ENCODE measurements at places on chromosomes 13 and 19.

DNA sequence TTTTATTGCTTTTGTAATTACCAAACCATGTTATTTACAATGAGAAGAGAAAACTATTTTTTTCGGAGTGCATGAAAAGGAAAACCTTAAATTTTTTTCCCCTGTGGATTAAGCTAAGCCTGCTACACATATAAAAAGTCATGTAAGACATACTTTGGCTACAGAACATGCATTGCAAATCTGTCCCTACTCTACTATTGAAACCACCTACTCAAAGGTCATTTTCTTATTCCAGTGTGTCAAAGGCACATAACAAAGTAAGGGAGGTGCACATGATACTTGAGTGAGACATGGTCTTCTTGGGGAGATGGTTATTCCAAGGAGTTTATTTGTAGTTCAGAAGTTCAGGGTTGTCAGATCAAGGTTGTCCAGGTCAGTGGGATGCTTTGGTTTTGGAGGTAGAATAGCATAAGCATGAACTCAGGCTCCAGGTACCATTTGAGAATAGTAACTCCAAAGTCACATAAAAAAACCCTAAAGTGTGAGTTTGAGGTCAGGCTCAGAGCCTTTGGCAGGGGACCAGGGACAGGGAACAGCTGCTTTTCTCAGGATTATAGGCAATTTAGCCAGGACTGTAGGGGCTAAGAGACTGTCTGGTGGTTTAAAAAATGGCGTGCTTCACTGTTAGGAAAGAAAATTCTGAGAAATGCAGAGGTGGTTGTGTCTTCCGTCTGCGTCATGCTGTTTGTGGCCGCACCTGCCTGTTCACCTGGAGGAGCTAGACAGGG, 15.4 kb downstream of the FARP1 start:
- no peak for DNase-seq

DNA sequence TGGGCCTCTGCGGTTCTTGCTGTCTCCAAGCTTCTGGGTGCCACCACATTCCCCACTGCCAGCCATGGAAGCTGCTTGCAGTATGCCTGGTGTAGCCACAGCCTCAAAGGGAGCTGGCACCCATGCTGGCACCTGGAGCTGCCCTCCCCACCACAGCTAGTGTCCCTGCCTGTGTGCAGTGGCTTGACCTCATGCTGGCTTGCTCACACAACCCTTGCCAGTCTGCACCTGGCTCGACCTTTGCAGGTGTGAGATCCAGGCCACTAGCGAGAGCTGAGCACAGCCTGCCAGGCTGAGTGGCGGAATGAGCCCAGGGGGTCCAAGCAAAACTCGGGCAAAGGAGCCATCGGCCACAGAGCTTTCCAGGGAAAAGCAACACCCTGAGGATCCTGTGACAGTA, 236.7 kb upstream of the CSNK1A1L start:
- no peak for DNase-seq

DNA sequence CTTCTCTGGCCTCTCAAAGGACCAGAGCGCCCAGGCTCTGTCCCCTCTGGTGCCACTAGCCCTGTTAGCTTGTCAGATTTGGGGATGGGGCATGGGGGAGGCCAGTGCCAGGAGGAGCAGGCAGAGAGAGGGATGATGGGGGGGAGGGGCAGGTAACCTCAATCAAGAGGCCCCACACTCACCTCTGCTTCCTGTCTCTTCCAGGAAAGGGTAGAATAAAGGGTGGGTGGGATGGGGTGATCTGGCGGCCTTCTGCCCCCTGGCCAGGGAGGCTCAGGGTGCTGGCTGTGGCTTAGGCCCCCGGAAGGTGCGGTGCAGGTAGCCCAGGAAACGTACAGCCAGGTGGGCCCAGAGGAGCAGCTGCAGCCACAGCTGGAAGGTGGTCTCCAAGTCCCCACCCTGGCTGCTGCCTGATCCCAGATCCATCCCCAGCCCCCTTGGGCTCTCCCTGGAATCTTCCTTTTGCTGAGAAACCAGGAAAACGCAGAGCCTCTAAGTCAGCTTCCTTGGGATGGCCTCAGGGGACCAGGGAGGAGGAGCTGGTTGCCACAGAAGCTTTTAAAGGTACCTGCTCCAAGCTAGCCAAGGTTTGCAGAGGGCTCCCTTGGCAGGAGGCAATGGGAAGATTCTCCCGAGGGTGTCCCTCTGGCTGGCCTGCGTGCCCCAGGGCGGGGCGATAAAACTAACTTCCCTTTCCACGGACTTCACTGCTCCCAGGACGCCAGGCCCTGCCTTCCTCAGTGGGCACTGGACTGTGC, 5.3 kb downstream of the PRKACA start:
- DNase-seq: no peak

DNA sequence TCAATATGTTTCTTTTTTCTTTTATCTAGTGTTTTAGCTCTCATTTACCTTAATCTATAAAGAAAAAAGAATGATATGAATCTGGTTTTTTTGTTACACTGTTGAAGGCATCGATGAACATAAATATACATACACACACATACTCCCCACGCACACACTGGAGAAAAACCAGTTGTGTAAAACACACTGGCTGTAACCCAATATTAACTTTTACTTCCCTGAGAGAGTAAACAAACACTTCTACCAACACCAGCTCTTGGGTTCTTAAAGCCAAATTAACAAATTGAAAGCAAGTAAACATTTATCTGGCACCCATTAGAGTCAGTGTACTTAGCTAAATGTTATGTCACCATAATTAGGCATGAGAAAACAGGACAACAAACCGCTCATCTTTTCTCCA, 145.7 kb downstream of the ABCC4 start:
- no peak for DNase-seq

GRCh38 chr13:90628471-90628870, 719.0 kb upstream of the MIR17HG start:
- DNase-seq: no peak

- no peak for DNase-seq
Observed at GRCh38 chr13:23679220-23679619, 109.0 kb downstream of the TNFRSF19 start.

- no peak for DNase-seq
Observed at GRCh38 chr13:35856721-35857364, 274.3 kb downstream of the DCLK1 start.

GRCh38 chr13:43838909-43839308, 40.6 kb downstream of the CCDC122 start:
- no peak for DNase-seq

GRCh38 chr13:30479154-30479882, 13.6 kb upstream of the HMGB1 start:
- no peak for DNase-seq
